Stimulated activated CD4-positive, alpha-beta T cell treated with anti-CD3 and anti-CD28 coated beads, Interleukin-12 subunit alpha, Interleukin-12 subunit beta, amount 100 ng/mL, for 48 hours (primary cell): ENCODE measurements at places on chromosomes 13 and 19.
A peak's percentile ranks its signal among the peaks of the same experiment; 100 is the strongest.

DNA sequence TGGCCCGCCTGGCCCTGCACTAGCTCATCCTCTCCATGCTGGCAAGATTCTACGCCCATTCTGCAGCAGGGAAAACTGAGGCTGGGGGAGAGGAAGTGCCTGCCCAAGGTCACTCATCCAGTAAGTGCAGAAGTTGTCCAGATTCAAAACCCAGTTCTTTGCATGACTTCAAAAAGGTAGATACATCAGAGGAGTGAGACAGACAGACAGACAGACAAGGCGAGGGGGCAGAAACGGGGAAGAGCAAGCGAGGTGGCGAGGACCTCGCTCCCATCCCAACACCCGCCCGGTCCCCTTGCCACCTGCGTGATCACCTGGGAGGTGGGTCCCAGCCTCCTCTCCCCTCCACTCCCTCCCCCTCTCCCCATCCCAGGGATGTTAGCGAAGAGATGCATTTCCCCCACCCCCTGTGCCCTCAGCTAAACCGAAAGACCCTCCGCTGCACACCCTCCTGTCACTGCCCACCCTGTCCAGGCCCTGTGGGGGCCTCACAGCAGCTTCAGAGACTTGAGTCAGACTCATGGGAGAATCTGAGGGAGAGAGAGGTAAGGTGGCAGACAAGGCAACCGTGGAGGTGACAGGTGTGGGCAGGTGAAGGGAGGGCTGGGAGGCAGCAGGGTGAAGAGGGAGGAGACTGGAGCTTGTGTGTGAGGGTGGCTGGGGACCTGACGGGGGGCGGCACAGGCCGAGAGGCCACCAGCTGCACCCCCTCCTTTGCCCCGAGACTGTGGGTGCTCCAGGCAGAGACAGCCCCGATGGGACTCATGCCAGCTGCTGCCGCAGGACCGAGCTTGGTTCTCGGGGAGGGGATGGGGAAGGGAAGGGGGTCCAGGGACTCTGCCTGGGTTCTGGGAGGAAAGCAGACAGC lies 18.9 kb downstream of the LRRC4B start:
- DNase-seq, result no peak

GRCh38 chr13:90690458-90691080 lies 656.9 kb upstream of the MIR17HG start:
- no peak for DNase-seq

GRCh38 chr19:43749898-43750297 lies 4.9 kb downstream of the SMG9 start:
- no peak for DNase-seq

DNA sequence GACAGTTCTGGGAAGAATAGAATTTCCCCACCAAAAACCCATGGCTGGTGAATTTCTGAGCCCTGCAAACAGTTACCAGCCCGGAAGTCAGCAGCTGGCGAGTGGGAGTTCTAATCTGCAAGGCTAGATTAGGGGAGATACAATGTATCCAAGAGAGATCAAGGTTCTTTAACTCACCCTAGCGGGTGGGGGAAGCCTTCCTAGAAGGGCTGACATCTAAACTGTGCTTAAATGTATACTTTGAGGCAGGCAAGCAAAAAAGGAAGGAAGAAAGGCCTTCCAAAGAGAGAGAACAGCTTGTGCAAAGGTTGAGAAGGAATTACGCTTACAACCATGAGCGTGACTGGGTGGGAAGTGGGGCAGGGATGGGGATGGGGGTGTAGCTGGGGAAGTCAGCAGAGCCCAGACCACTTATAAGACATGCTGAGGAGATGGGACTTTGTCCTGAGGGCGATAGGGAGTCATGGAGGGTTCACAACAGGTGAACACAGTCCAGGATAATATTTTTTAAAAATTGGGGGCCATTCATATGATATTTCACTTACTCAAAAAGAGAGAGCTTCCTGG lies 20.8 kb upstream of the ZNRF4 start:
- DNase-seq, result no peak

DNA sequence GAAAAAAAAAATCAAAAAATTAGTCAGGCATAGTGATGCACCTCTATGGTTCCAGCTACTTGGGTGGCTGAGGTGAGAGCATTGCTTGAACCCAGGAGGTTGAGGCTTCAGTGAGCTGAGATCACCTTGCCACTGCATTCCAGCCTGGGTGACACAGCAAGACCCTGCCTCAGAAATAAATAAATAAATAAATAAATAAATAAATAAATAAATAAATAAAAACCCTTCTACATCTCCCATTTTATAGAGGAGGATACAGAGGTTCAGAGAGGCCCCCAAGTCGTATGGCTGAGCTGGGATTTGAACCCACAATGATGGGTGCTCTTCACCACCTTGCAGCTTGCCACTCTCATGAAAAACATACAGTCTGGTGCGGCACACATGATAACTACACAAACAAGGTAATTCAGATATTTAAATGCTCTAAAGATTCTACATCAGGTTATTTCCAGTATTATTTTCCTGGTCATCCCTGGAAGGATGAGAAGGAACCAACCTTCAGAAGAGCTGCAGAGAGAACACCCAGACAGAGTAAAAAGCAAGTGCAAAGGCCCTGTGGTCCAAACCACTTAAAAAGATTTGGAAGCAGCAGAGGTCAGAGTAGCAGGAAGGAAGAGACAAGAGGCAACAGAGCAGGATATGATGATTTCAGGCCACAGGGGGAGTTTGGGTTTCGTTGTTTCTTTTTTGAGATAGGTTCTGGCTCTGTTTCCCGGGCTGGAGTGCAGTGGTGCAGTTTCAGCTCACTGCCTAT lies 29.2 kb upstream of the OR1M1 start:
- DNase-seq, result no peak

GRCh38 chr19:39833464-39834286 lies at the start of gene DYRK1B:
Gene DYRK1B (minus strand): TSS chr19:39834162. CDS start chr19:39831867, 2,295 bp downstream.
- DNase-seq, result peak; percentile 94

DNA sequence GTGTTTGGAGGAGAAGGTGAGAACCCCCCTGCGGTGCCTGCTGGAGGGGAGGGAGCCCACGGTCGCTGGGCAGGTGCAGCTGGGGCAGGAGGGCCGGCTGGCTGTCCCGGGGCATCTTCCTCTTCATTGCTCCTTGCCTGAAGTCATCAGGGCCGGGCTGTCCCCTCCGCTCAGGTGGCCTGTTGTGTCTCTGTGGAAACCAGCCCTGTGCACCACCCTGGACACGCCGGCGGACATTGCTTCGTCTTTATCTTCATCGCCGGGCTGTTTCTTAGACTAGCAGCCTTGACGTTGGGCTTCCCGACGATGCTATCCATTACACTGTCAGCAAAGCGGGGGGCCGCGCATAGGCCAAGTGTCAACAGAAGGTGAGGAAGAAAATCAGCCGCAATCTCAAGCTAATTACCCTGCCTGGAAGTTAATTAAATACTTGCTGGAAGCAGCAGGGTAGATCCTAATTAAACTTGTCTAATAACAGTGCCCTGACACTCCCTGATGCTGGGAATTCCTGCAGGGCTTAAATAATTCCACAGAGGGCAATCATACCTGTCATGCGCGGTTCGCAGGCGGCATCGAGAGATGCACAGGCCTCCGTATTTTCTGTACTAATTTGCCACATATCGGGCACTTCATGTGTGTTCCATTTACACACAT lies 111.4 kb upstream of the SOX1 start:
- DNase-seq, result no peak

DNA sequence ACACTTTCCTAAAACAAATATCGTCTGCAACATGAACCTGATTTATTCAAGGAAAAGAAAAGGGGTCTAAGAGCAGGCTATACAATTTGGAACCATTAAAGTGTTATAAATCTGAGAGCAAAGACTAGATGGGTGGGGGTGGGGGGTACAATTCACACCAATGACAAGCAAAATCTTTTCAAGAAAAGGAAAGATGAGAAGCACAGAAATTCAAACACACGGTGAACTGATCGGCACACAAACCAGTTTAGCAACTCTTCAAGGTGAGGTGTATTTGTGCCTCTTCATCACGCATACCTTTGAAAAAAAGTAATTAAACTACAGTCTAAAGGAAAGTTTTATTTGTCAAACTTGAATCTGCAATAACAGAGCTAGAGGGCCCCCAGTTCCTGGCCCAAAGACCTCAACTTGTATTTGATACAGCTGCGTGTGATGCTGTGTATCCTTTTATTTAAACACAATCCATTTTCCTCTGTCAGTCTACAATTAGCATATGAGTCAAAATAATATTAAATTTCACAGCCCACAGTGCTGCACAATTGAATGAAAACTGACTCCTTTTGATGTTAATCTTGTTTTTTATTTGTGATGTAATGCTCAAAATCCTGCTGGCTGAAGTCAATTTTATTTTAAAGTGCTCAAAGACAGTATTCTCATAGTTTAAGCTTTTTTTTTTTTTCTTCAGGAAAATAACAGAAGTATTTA lies 14.2 kb downstream of the EFNB2 start:
- DNase-seq, result no peak

DNA sequence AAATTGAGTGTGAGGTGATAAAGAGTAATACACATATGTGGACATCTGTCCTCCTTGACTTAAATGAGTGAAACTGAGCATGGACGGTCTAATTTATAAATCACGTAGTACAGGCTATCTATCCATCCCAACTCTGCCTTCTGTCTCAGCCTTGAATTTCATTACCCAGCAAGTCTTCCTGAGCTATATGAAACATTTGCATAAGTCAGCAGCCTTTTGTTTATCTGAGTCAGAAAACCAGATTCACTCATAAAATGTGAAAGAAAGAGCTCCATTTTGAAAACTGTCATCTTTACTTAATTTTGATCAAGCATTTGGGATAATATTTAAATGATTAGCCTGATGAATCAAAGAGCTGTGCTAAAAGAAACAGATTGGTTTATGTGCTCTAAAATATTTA lies 197.9 kb downstream of the LHFPL6 start:
- DNase-seq, result no peak
